Adrenal gland (tissue), 19 donors: ENCODE measurements at places on chromosomes 3 and 15.
A peak's percentile ranks its signal among the peaks of the same experiment; 100 is the strongest.

- DNase-seq: no peak
Observed at GRCh38 chr3:96266395-96267190, 547.8 kb upstream of the EPHA6 start.

DNA sequence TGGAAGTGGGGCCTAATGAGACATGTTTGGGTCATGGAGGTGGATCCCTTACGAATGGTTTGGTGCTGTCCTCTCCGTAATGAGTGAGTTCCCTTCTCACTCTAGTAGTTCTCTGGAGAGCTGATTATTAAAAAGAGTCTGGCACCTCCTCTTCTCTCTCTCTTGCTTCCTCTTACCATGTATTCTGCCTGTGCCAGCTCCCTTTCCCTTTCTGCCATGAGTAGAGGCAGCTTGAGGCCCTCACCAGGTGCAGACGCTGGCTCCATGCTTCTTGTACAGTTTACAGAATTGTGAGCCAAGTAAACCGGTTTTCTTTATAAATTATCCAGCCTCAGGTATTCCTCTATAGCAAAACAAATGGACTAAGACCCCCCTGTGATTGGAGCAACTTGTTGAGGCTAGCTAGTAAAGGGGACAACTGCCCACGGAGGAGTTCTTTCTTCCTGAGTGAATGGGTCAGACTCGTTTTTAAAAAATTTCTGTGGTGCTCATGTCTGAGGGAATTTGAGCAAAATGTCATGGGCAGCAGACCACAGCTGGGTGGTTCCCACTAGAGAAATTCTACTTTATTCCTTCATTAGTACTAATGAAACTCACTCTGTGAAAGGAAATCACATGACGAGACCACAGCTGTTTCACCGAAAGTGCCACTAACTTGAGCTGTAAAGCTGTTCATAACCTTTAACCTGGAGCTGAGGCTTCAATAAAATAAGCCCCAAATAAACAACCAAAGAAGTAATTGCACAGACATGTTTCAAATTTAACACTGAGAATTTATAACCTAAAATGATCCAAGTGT lies 210.0 kb downstream of the NFKBIZ start:
- no peak for DNase-seq

GRCh38 chr3:188111002-188111584 lies 42.9 kb upstream of the LPP start:
- DNase-seq: no peak

DNA sequence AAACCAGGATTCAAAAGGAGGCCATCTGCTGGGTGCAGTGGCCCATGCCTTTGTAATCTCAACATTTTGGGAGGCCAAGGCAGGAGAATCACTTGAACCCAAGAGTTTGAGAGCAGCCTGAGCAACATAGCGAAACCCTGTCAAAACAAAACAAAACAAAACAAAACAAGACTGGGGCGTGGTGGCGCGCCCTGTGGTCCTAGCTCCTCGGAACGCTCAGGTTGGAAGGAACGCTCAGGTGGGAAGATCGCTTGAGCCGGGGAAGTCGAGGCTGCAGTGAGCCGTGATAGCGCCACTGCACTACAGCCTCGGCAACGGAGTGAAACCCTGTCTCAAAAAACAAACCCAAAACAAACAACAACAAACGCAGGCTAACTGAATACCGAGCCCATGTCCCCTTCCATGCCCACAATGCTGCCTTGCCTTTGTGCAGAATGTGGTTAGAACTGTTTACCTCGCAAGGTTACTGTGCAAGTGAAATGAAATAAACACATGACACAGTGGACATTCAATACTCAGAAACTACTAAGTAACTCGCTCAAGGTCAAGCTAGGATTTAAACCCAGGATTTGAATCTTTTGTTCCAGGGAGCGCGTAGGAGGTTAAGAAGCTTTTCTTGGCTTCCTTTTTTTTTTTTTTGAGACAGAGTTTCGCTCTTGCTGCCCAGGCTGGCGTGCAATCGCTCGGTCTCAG lies 766 bp upstream of the EMC4 start:
- no peak for DNase-seq

DNA sequence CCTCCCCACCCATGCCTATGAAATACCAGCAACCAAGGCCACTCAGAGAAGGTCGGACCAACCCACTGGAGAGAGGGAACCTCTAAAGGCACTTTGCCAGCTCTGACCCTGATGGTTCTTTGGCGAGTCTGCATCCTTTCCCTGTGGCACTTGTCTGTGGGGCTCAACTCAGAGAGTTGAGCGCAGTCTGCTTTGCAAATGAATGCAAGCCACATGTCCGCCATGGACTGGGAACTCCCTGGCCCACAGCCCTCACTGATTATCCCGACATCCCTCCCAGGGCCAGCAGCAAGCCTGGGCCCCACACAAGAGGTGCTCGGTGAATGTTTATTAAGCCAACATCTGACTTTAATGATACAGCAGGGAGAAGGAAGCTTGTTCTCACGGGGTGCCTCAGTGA lies 55.5 kb upstream of the HES1 start:
- DNase-seq: no peak

DNA sequence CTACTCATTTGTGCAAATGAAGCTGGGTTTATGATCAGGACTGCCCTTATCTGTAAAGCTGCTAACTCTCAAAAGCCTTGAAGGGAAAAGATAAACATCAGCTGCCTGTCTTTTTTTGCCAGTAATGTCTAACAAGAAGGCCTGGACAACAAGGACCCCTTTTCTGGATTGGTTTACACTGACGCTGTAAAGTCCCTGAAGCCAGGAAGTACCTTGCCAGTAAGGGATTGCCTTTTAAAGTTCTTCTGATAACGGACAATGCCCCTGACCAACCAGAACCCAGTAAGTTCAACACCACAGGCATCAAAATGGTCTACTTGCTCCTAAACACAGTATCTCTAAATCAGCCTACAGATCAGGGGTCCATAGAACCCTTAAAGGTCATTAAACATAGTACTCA lies 178.0 kb downstream of the PCCB start:
- no peak for DNase-seq

DNA sequence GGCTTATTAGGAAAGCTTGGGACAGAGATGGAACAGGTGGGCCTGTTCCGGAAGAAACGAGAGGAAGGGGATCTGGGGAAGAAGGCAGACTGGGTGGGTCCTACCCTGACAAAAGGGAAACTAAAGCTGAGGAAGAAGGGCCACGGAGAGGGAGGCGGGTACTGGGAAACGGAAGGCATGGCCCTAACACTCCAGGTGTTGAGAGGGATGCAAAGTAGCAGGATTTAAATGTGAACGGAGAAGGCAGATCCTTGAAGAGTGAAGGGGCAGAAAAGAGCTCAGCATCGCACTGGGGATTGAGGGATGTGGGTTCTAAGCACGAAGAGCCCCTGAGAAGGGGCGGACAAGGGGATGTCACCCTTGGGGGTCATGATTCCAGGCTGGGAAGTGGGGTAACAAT lies 735 bp downstream of the STIMATE start:
- DNase-seq: no peak

DNA sequence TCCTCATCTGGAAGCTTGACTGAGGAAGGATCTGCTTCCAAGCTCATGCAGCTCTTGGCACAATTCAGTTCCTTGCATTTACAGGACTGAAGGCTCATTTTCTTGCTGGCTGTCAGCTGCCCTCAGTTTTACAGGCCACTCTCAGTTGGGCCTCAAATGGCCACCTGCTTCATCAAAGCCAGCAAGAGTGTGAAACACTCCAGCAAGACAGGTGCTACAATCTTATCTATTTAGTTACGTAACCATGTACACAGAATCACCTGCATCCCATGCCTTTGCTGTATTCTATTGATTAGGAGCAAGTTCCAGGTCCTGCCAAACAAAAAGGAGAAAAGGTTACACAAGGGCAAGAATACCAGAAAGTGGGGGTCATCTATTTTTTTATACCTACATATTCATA lies 40.8 kb downstream of the RHCG start:
- DNase-seq: no peak

DNA sequence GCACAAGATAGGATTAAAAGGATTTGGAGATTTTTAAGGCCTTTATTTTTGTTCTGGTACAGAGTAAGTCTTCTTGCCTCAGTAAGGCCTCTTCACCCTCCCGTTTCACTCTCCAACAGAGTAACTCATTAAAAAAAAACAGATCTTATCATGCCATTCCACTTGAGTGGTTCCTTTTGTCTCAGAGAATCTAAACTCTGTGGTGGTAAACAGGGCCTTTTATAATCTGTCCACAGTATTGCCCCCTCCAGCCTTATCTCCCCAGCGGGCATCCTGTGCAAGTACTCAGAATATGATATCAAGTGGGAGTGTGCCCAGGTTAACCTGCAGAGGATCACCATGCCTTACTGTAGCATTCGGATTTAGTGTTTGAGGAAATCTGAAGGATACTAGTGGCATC lies 20.3 kb upstream of the ATOSA start:
- no peak for DNase-seq

GRCh38 chr15:69854521-69855181 lies 243.1 kb downstream of the TLE3 start:
- no peak for DNase-seq

- DNase-seq: no peak
Observed at GRCh38 chr15:89178307-89178977, 42.9 kb downstream of the RLBP1 start.

- DNase-seq: no peak
Observed at GRCh38 chr15:49908236-49908932, 210.6 kb downstream of the ATP8B4 start.

DNA sequence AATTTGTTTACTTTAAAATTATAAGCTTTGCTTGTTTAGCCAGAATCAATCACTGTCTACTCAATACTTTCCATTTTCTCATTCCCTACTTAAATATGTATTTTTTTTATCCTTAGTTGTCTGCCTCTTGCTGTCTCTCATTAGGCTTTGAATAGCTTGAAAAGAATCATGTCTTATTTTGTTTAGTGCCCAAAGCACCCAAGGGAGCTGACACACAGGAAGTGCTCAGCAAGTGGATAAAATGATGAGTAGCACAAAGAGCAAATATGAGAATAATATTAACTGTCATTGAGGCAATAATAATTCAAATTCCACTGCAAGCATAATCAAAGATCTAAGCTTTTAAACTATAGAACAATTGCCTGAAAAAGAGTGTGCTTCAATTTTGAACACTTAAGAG lies 19.0 kb upstream of the IL1RAP start:
- DNase-seq: no peak

DNA sequence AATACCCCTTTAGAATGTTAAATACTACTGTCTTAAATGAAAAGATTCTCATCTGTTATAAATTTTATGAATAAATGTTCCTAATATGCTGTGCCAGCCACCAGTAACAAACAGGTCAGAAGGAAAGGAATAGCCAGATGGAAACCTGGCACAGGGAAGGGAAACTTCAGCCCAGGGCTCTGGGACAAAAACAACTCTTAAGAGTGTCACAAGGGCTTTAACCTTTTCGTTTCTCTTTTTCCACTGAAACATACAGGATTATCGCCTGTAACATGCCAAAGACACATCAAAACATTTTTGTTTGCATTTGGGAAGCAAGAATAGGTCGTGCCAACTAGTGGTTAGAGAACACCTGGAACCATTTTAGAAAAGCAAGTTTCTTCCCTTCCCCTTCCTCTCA lies 109.0 kb upstream of the NEDD4 start:
- DNase-seq: peak; percentile 36

DNA sequence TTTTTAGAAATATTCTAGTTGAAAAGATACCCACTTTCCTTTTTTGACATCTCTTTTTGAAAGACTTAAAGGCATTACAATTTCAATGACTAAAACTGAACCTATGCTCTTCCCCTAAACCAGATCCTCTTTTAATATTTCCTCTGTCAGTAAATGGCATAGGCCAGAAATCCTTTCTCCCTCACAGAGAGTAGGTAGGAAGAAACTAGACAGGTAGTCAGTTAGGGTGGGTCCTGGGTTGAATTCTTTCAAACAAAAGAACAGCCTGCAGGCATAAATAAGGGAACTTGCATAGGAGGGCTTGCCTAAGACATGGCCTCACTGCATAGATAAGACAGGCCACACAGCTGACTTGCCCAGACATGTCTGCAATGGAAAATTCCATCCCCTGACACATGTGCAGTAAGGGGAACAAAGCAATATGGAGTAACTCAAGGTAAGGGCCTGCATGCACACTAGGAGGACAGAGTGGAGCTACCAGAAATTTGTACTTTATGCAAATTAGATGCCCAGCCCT lies 23.1 kb downstream of the PLSCR5 start:
- no peak for DNase-seq

- DNase-seq: no peak
Observed at GRCh38 chr3:101017017-101017416, 23.8 kb upstream of the ABI3BP start.

- no peak for DNase-seq
Observed at GRCh38 chr3:191424881-191425280, 36.1 kb upstream of the PYDC2 start.

DNA sequence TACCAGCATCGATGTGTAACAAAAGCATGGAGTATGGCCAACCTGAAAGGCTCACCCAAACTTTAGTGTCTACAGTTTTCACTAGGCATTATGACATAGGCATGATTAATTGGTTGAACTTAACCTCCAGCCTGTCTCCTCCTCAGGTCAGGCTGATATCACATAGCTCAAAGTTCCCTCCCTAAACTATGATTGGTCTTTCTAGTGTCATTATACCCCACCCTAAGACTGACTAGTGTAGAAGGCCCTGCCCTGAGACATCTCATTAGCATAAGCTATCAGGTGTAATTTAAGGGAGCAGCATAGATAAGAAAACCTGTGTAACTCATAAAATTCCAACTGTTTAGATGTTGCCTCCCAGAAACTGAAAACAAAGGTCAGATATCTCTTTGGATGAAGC lies 195.2 kb downstream of the ALCAM start:
- no peak for DNase-seq

GRCh38 chr15:48168616-48169015 lies 9.5 kb downstream of the MYEF2 start:
- no peak for DNase-seq

- no peak for DNase-seq
Observed at GRCh38 chr3:38154625-38155255, 10.6 kb upstream of the OXSR1 start.

- peak; percentile 31 for DNase-seq
Observed at GRCh38 chr3:109050591-109051167, 67.3 kb downstream of the MORC1 start.

- DNase-seq: peak; percentile 57
Observed at GRCh38 chr3:12351145-12351544, 62.3 kb downstream of the PPARG start.

DNA sequence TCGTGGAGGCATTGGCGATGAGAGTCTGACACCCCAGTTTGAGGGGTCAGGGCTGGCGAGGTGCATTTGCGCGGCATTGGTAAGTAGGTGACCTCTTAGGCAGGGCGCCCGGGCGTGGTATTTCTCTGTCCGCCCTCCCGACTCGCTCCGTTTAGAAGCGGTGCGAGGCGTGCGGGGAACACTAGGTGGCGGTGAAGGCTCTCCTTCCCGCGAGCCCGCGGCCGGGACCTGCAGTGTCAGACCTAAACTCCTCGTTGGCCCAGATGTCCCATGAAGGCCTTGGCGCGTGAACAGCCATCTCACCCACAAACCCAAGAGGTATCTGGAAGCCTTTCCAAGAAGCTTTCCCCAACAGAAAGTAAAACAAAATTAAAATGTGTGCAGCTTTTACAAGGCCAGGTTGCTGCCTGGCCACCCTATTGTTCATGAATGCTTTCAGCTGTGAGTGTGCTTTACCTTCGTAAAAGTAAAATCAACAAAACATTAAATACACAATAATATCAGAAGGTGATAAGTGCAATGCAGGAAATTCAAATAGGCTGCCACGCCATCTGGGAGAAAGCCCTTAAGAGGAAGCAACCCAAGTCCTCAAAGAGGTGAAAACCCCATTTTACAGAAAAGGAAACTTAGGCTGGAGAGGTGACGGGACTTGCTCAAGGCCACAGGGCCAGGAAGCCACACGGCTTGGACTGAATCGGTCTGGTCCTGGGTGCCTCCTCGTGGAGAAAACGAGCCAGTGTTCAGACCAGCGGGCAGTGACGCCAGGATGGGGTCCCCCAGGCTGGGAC lies 120.3 kb downstream of the ETFA start:
- peak; percentile 80 for DNase-seq
